Activated CD8-positive, alpha-beta memory T cell treated with anti-CD3 and anti-CD28 coated beads for 24 hours (primary cell): ENCODE measurements at places on chromosomes 16 and 17.
A peak's percentile ranks its signal among the peaks of the same experiment; 100 is the strongest.

DNA sequence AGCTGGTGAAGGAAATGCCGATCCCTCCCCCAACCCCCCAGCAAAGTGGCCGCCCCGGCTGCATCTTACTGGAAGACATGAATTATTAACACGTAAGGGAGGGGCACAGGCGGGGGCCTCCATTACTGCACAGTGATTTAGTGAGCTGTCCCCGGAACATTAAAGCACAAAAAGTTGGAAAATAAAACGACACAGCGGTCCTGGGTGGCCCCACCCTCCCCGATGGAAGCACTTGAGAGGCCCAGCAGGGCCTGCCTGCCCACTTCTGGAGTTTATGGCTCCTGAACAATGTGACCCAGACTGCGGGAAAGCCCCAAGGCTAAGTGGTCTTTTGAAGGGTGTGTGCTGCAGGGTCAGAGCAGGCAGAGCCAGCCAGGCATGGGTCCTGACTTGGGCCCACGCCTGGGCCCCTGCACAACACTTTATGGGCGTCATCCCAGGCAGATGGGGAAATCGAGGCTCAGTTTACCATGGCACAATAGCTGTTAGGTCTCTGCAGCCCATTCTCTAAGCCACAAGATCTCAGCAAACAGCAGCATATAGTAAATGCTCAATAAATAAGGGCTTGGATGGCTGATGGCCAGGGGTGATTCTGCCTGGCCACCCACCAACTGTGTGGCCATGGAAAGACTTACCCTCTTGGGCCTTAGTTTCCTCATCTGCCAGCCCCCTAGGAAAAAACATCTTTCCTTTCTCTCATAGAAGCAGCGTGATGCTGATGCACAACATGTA lies 22.8 kb downstream of the CCDC102A start:
- no peak for DNase-seq

DNA sequence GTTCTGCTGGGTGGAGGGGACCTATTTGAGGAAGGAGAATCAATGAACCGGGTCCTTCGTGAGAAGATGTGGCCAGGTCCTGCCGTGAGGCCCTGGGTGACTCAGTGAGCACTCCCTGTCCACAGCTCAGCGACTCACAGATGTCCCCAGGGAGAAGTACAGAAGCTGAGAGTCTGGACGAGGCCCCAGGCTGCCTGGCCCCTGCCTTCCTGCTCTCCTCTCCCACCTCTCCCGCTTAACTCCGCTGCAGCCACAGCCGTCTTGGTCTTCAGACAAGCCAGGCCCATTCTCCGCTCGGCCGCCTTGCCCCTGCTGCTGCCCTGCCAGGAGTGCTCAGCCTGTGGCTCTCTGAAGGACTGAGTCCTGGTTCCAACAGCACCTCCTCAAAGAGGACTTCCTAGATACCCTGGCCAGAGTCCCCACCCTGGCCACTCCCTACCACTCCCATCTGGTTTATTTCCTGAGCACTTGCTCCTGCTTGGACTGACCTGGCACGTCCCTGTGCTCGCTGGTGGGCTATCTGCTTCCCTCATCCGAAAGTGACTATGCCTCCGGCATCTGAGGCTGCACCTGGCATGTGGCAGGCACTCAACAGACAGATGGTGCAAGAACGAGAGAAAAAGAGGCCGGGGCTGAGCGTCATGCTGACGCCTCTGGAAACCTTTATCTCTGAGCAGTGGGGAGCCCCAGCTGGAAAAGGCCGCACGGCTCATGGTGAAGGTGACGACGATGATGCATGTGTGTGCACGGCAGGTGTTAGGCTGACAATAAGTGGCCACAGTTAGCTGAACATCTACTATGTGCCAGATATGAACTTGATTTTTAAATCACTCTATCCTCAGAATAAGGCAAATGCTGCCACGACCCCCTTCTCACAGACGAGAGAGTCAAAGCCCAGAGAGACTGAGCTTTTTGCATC lies 9.2 kb upstream of the TNFRSF13B start:
- peak; percentile 28 for DNase-seq

DNA sequence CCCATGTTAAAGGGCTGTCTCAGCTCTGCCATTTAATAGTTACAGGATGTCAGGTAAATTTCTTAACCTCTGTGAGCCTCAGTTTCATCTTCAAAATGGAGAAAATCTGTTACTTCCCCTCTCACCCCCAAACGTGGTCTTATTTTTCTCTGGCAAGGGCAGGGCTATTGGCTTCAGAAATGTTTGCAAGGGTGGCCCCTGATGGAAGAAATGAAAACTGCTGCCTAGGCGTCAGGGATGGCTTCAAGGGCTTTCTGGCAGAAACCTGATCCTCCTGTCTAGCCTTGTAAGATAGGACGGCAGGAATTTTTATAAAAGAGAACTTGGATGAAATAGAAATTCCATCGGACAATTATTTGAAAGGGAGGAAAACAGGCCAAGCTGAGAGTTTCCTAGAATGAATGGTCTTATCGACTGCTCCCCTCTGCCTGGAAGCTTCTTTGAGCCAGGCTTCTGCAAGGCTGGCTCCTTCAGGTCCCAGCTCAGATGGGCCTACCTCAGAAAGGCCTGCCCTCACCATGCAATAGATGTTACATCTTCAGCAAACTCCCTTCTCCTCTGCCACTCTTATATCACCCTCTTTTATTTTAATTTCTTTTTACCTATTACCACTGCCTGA lies 43.0 kb upstream of the TANGO6 start:
- DNase-seq: peak; percentile 76

GRCh38 chr17:72624652-72625051 lies 467.8 kb downstream of the SLC39A11 start:
- DNase-seq: no peak

GRCh38 chr17:54736573-54736972 lies 164.1 kb upstream of the TOM1L1 start:
- no peak for DNase-seq

- DNase-seq: no peak
Measured at GRCh38 chr16:85085721-85086120, 26.6 kb downstream of the CIBAR2 start.

- no peak for DNase-seq
Measured at GRCh38 chr17:82479602-82480001, 21.1 kb downstream of the NARF start.

GRCh38 chr17:18186627-18186982 lies 3.0 kb downstream of the ALKBH5 start:
- no peak for DNase-seq

DNA sequence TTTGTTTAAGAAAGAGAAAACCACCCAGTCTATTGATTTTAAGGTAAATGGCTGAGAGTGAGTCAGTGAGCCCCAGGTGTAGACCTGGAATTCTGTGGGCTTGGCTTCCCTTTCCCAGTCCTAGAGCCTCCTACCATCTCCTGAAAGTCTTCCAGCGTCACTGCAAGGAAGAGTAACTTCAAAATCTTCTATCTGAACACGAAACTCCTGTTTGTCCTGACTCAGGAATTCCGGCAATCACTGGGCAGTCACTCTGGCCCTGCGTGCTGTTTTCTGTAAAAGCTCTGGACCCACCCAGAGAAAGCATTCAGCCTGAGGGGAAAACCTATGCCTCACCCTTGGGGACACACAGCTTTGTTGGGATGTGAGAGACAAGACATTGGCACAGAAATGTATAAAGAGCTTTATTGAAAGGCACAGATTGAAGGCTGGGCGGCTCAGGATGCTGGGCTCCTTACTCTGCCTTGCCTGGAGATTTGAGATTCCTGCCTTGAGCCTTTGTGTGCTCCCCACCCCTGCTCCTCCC lies 15.9 kb downstream of the MINK1 start:
- DNase-seq: no peak

- no peak for DNase-seq
Measured at GRCh38 chr16:6125483-6126259, 1028.1 kb upstream of the EEF2KMT start.

DNA sequence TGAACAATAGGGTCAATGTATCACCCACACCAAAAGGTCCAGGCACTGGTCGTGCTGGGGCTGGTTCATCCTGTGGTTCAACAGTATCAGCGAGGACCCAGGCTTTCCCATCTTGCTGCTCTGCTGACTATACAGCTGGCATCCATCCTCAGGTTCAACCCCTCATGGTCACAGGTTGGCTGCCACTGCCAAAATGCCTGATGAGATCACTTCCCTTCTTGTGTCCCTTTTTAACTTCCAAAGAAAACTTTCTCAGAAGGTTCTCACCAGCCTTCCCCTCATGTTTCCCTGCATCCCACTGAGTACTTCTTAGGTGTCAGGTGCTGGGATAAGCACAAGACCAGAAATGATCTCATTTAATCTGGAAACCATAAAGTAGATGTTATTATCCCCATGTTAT lies 25.7 kb downstream of the CLEC16A start:
- DNase-seq: no peak

- DNase-seq: no peak
Measured at GRCh38 chr17:49450181-49450580, 35.5 kb upstream of the PHB1 start.

DNA sequence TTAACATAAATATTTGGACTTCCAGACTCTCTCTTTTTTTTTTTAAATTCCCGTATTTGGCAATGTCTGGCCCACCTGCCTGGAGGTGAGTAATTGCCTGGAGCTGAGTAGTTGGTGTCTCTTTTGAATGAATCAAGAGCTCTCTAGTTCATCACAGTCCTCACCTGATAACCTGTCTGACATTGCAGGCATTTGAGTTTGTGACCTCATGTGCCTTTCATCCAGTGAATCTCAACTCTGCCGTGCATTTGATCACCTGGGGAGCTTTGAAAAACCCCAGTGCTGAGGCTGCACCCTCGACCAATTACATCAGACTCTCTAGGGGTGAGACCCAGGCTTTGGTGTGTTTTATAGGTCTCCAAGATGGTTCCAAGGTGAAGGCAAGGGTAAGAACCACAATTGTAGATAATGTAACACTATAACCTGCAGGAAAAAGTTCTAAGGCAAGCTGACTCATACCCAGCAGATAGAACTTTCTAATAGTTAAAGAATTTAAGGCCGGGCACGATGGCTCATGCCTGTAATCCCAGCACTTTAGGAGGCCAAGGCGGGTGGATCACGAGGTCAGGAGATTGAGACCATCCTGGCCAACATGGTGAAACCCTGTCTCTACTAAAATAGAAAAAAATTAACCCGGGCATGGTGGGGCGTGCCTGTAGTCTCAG lies 24.5 kb upstream of the HS3ST2 start:
- DNase-seq: no peak

DNA sequence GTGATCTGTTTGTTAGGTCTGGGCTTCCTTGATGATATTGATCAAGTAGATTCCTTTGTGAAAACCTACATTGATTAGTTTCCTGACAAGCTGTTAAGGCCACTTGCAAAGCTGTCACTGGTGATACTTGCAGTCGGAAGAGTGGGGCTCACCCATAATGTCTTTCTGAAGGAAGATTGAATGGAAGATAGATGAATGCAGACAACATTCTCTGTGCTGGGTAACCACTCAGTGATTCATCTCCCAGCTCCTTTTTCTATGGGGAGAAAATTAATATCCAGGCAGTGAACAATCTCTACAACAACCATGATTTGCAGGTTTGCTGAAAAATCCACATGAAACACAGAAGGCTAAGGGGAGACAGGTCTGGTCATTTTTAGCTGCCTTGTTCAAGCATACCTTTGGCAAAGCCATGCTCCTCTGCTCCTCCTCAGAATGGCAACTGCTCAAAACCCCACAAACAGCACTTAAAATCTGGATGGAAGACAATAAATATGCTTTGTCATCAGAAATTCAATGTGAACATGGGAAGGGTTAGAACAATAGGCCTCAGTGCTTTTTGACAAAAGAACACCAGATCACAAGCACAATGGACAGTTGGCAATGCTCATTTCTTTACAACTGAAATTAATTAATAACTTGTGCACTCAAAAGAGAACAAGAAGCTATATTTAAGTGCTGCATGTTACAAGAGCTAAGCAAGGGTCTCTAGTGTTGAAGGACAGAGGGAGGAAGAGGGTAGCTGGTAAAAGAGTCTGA lies 495.4 kb downstream of the TOX3 start:
- no peak for DNase-seq

DNA sequence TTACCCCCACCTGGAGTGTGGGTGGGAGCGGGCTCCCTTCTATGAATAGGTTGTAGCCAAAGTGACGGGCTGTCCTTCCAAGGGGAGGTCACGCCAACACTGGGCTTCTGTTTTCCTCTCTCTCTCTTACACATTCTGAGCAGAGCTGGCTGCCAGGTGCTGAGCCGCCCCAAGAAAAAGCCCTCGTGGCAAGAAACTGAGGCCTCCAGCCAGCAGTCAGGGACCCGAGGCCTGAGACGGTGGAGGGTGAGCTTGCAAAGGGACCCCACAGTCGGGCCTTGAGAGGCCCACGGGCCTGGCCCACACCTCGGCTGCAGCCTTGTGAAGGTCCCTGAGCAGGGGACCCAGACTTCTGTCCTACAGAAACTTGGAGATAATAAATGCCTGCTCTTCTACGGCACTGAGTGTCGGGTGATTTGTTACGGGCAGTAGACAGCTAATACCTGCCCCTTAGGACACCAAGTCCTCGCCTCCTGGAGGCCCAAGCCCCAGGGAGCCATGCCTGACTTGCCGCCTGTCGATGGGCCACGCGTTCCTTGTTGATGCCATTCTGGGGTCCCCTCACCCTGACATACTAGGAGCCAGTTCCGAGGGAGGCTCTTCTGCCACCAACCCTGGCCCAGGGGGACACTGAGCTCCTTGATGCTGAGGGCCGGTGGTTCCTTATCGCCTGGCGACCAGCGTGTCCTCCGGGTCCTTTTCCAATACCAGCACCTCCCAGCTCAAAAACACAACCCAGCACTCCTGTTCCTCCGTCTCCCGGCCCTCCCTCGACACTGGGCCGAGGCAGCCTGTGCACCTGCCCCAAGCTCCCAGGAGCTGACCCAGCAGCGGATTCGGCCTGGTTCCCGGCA lies 26.1 kb downstream of the SLC25A10 start:
- DNase-seq: no peak

GRCh38 chr17:1545618-1546017 lies 17.0 kb downstream of the PITPNA start:
- DNase-seq: no peak

- no peak for DNase-seq
Measured at GRCh38 chr17:36643086-36643685, 41.8 kb downstream of the MRM1 start.

- DNase-seq: no peak
Measured at GRCh38 chr16:5041600-5042133, 7.9 kb upstream of the NAGPA start.

GRCh38 chr16:26344976-26345375 lies 653.2 kb downstream of the HS3ST4 start:
- no peak for DNase-seq

- DNase-seq: no peak
Measured at GRCh38 chr17:10797476-10798328, 6.2 kb downstream of the TMEM238L start.

- no peak for DNase-seq
Measured at GRCh38 chr16:46895399-46896313, 11.5 kb downstream of the GPT2 start.
